ENCODE measurements at places on chromosomes 1 and 21.

- DNase-seq, result no peak
Observed at GRCh38 chr1:60510162-60510561, 436.6 kb upstream of the C1orf87 start.

GRCh38 chr1:231731268-231731667, 104.7 kb downstream of the DISC1 start:
- no peak for DNase-seq

DNA sequence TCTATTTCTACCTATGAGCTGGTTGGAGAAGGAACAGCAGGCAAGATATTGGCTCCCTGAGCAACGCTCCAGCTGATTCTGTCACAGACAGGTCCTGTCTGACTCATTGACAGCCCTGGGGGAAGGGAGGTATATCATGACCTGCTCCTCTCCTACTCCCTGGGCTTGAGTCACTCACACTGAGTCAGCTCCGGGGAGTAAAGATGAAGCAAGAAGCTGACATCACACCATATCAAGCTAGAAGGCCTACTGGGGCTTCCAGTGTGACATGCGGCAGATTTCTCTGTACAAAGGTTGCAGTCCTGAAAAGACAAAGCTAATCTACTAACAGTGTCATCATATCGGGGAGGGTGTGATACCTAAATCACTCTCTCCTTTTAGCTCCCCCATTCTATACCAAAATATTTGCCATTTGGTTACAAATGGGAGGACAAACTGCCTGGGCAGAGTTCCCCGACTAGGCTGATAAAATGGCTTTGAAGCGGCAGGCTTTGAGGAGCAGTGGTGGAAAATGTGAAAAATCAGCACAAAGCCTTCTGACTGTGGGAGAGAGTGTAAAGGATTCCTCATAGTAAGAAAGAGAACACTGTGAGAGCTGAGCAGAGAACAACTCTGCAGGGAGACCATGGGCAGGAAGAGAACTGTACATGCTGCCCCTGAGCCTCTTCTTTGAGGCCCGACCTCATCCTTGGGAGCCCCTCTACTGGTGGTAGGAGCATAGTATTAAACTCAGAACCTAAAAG, 15.5 kb downstream of the PI4KB start:
- DNase-seq, result peak; percentile 77

- DNase-seq, result no peak
Observed at GRCh38 chr1:211420845-211421454, 71.0 kb downstream of the RD3 start.

DNA sequence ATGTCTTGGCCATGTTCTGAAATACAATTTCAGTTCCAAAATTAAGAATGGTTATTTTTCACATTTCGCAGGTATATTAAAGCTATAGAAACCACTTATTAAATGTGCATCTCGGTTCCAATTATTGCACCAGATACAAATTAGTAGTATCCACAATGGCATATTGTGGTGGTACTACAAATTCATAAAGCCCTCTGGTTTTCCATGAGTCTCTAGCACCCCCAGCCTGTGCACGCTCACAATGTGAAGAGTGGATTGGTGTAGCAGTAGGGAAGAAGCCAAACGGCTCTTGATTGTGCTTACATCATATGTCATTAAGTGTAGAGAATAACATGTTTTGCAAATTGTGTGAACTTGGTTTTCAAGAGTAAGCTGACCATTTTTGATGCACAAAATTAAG, 1.9 kb upstream of the BRINP3 start:
- no peak for DNase-seq

DNA sequence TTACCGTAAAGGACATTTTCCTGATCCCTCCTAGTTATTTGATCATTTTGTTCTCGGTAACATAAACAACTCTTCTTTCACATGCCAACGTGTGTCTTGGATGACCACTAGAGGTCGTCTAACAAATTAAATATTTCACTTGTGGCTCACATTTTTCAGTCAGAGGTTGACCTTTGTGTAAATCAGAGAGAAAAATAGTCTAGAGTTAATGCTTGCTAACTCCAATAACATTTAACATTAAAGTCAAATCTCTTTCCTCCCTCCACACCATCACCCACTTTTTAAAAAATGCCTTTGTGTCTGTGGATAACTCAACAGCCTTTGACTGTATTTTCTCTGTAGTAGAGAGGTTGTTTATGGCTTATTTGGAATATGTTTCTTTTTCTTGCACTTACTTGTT, 220.5 kb upstream of the B3GALT2 start:
- no peak for DNase-seq

DNA sequence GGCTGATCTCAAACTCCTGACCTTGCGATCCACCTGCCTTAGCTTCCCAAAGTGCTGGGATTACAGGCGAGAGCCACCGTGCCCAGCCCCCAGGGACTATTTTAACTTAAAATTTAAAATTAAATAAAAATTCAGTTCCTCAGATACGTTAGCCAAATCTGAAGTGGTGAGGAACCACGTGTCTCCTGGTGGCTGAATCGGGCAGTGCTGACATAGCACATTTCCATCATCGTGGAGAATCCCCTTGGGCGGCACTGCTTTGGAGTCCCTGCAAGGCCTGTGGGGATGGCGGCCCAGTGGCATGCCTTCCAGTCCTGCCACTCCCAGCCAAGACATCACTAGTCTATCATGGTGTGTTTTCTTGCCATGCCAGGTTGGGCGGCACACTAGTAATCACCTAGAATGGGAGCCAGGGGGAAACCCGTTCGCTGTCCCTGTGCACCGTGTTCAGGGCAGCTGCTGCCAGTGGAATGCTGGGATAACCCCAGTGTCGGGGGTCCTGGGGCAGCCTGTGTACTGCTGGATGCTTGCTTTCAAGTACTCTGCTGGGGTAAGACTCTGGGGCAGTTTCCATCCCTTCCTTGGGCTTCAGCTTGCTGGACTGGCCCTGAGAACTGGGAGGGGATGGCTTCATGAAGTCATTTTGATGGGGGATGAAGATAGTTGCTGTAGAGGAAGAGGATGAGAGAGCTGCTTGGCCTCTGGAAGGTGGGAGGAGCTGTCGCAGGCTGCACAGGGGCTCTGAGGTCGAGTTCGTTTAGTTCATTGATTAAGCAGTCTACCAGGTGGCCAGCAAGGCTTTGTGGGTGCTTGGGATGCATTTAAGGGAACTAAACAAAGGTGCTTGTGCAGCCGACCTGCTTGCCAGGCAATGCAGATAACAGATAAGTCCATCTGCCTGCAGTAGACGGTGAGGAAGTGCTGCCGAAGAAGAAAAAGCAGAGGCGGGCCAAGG, 4.6 kb downstream of the ZBTB48 start:
- DNase-seq, result no peak

- no peak for DNase-seq
Observed at GRCh38 chr1:192108161-192108560, 50.1 kb upstream of the RGS18 start.

DNA sequence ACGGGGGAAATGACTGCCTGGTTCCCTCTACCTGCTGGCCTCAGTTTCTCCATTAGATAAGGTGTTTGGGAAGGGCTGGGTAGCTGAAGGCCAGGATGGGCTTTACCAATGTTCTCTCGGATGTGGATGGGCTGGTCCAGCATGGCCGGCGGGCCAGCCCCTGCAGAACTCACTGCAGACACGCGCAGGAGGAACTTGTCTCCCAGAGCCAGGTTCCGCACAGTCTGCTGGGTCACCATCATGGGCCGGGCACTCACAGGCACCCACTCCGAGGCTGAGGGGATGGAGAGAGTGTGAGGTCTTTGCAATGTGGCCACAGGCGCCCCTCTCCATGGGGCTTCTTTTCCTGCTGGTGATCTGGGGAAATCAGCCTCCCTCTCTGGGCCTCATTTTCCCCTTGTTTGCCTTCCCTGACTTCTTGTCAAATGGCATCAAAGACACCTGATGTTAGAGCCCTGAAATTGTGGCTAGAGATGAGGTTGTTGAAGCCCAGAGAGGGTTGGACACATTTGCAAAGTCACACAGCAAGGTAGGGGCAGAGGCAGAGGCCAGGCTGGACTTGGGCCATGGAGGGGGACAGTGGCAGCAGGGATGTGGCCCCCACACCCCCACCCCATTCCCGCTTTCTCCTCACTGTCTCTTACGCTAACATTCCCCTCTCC, 1.2 kb downstream of the MYBPH start:
- DNase-seq, result no peak

DNA sequence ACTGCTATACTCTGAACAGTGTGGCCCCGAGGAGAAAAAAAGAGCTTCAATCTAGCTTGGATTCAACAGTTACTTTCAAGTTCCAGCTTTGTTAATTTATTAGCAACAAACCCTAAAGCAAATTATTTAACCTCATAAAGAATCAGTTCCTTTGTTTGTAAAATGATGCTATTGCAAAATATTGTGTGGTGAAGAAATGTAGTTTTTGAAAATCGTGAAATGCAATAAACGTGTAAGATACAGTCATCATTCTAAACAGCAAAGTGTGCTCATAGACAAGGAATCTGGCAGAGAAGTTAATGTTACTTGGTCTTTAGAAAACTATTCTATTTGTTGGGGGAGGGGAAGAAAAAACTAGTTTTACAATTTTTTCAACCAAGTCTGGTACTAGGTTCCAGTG, 297.6 kb upstream of the ADGRL4 start:
- DNase-seq, result no peak

GRCh38 chr1:33182401-33182841, 578 bp upstream of the TRIM62 start:
- no peak for DNase-seq

DNA sequence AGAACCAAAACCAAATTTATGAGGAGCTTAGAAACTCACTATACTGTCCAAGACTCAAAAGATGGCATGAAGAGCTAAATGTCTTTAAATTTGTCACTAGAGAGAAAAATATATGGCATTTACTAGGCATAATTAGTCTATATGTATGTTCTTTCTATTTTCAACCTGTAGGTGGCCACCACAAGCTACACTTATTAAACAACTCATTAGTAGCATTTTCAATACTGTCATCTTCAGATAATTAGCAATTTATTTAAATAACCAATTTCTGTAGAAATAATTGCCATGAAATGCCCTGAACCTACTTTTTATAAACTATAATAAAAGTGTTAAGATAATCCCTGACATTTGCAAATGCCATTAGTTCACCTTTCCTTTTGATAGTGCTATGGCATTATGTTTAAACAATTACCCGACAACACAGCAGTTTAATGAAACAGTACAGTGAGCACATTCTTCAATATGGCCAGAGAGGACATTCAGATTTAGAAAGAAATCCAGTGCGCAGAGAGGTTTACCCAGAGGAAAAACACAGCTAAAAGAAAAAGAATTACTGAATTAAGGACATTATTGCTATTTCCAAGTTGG, 522.5 kb downstream of the PTBP2 start:
- no peak for DNase-seq

DNA sequence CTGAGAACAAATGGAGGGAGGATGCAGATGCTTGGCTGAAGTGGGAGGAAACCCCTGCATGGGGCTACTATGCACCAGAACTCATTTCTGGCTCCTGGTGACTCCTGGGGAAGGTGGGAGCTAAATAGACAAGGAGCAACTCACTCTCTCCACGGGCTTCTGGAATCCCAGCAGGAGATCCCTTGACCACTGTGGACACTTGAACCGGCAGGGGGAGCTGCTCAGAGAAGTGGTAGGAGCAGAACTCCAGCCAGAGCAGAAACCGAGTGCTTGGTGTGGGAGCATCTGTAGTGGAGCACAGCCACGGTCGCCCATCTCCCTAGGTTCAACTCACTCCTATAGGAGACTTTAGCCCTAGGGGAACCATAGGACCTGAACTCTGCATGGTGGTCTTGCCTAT, 205.6 kb upstream of the GJB5 start:
- no peak for DNase-seq

DNA sequence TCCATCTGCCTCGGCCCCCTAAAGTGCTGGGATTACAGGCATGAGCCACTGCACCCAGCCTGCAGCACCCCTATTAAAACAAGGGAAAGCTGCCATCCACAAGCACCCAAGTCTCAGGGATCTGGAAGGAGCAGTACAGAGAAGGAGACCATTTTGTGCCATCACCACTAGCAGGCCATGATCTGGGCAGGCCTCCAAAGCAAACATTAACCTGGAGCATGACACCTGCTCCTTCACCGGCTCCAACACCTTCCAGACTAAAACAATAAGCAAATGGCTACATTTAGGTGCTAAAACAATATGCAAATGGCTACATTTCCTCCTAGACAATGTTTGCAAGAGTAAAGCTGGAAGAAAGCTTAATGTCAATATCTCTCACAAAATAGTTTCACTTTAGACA, 16.7 kb downstream of the MEAF6 start:
- DNase-seq, result no peak

- no peak for DNase-seq
Observed at GRCh38 chr1:246279402-246279801, 227.7 kb downstream of the SMYD3 start.

DNA sequence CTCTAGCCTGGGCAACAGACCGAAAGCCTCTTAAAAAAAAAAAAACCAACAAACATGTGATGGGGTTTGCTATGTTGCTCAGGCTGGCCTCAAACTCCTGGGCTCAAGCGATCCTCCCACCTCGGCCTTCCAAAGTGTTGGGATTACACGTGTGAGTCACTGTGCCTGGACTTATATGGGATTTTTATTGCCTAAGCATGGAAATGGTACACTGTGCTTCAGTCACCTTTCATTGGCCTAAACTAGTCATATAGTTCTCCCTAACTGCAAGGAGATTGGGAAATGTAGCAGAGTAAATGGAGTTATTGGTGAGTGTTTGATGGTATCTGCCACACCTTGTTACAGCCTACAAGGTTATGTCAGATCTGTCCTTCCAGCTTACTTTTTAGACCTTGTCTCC, 17.2 kb upstream of the MEF2D start:
- DNase-seq, result no peak

GRCh38 chr1:14561014-14561693, 37.3 kb upstream of the KAZN start:
- no peak for DNase-seq

DNA sequence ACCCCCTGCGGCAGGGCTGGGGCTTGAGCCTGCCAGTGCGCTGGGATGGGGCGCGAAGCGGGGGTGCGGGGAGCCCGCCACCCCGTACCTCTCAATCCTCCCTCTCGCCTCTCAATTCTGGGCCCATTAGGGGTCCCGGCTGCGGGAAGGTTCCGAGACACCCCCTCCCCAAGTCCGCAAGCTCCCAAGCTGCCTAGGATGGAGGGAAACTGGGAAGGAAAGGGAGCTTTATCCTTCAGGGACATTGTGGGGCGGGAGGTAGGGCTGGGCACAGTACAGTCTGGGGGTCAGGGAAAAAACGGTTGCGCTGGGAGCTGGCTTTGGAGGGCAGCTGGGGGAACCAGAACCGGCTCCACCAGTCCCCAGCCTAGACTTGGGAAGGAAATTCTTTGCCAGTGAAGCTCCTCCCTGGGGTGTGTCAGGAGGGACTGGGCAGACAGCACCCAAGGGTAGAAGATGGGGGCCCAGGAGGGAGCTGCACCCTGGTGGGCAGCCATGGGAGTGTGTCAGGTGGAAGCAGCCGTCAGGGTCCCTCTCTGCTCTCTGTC, 904 bp downstream of the GJB3 start:
- DNase-seq, result no peak

DNA sequence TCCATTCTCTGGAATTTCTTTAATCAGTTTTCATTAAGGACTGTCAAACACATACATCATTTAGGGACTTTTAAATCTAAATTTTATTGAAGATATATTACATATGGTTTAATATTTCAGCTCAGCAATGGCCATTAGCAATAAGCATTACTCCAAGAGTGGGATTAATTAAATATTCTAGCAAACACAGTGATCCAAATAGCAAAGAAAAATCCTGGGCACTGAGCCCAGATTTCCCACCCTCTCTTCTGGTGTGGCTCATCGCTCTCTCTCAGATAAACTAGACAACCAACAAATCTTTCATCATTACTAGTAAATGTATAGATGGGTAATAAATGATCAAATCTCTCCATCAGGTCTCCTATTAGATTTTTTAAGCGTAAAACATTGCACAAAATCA, 53.5 kb upstream of the FOXD3 start:
- DNase-seq, result no peak

GRCh38 chr1:240198376-240198775, 106.7 kb downstream of the FMN2 start:
- DNase-seq, result no peak
